ENCODE measurements at places on chromosomes 2 and 18. TPM values are rescaled to one million over a fixed set of nuclear protein-coding genes. Genes with fewer than 3 reads are reported as not detected.

DNA sequence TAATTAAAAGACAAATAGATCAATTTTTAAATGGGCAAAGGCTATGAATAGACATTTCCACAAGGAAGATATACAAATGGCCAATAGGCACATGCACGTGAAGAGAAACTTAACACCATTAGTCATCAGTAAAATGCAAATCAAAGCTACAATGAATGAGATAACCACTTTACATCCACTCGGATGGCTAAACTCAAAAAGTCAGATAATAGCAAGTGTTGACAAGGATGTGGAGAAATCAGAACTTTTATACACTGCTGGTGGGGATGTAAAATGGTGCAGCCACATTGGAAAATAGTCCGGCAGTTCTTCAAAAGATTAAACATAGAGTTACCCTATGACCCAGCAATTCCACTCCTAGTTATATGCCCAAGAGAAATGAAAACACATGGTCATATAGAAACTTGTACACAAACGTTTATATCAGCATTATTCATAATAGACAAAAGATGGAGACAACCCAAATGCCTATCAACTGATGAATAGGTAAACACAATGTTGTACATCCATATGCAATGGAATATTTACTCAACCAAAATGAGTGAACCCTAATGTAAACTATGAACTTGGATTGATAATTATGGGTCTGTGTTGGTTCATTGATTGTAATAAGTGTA is 51.1 kb downstream of the SMAD7 start:
- DNase-seq = no peak

CPO gene
- total RNA-seq = not detected

GRCh38 chr2:28263690-28264089 is 129.0 kb upstream of the FOSL2 start:
- DNase-seq = no peak

- DNase-seq = peak; percentile 13
These were observed at the start of gene IHH for GRCh38 chr2:219060821-219061791. Gene IHH (minus strand): TSS chr2:219060921. CDS start chr2:219060467, 454 bp downstream.

ALK gene
- total RNA-seq = 0.26 TPM

DNA sequence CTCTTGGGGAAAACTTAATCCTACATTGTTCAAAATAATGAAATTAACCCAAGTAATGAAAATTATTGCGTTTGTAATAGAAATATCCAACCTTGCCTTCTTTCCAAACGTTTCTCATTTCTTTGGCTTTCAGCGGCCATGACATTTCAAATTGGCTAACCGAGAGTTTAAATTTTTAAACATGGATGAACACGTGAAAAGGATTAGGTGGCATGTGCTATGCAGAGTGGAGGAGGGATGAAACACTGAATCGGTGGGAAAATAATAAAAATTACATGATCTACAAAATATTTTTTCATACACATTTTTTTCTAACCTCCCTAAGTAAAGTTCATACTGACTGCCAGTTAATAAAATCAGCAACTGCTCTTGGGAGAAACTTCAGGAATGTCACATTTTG is 728.4 kb upstream of the PKDCC start:
- no peak for DNase-seq

GRCh38 chr2:135159191-135159590 is 107.1 kb downstream of the RAB3GAP1 start:
- DNase-seq = no peak

Measured in A172 (cell line).